Urinary bladder (tissue), 4 donors: ENCODE measurements at places on chromosomes 7 and 10. TPM values are rescaled to one million over a fixed set of nuclear protein-coding genes. Genes with fewer than 3 reads are reported as not detected.

The CALHM1 gene
- total RNA-seq, result not detected

The UCMA gene
- not detected for total RNA-seq

GRCh38 chr7:52826515-52827265, 208.7 kb upstream of the POM121L12 start:
- DNase-seq, result no peak

GRCh38 chr10:117275121-117275520, 34.2 kb downstream of the SLC18A2 start:
- DNase-seq, result no peak

- no peak for DNase-seq
Measured at GRCh38 chr10:28733245-28733644, 55.9 kb downstream of the BAMBI start.

- no peak for DNase-seq
Measured at GRCh38 chr10:70528741-70529362, 50.3 kb downstream of the PALD1 start.

DNA sequence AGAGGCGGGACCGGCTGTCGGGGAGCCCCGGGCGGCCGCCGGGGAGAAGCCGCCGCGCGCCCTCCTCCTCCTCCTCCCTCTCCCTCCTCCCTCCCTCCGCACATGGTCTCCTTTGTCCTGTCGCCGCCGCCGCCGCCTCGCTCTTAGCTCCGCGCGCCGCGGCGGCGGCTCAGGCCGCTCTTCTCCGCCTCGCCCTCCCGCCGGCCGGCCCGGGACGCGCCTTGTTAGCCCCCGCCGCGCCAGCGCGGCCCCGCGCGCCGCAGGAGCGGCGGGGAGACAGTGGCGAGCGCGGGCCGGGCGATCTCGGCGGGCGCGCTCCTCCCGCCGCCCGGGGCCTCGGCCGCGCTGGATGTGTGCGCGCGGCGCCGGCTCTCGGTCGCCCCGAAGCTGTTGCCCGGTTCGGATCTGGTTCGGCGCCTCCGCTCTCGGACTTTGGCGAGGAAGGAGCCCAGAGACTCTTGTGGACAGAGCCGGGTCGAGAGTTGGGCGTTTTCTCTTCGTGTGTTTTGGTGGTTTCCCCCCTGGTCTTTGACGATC, 437.4 kb upstream of the GALNT17 start:
- DNase-seq, result no peak

DNA sequence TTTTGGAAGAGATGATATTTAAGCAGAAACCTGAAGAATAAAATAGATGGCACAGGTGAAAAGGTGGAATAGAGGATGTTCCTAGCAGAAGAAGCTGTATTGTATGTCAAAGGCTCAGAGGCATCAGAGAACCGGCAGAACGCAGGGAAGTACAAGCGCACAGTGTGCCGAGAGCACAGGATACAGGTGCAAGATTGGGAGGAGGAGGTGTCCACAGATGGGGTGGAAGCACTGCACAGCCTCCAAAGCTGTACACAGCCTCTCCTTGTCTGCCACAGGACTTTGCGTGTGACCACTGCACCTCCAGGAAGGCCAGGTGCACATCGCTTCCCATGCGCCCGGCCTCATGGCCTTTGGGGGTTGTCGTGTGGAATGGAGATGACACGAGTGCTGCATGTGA, 23.3 kb upstream of the SEC61G start:
- no peak for DNase-seq

The NUDT13 gene
- 1.3 TPM for total RNA-seq

- no peak for DNase-seq
Measured at GRCh38 chr7:2438775-2439174, 35.4 kb downstream of the CHST12 start.

DNA sequence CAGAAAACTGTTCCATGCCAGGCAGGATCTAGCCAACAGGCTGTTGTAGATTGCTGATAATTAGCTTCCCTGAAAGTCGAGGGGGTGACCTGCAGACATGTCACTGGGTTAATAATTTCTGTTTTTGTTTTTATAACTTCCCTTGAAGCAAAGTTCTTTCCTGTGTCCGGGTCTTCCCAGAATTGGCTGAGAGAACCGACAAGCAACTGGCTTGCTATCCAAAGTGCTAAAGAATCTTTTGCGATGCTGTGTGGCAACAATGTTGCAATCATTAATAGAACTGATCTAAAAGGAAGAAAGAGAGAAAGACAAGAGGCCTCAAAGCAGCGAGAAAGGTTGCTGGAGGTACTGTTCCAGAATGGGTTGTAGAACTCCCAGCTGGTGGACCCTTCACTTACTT, 132.1 kb upstream of the DPP6 start:
- DNase-seq, result no peak

The PDK4 gene
- 16.4 TPM for total RNA-seq

GRCh38 chr7:138542183-138542582, 82.1 kb downstream of the TRIM24 start:
- no peak for DNase-seq

The WNT16 gene
- 0.16 TPM for total RNA-seq
